Heart right ventricle (tissue), 16 donors: ENCODE measurements at places on chromosomes 2 and 18.

GRCh38 chr2:25548601-25549000 lies 124.8 kb downstream of the DTNB start:
- DNase-seq = no peak

DNA sequence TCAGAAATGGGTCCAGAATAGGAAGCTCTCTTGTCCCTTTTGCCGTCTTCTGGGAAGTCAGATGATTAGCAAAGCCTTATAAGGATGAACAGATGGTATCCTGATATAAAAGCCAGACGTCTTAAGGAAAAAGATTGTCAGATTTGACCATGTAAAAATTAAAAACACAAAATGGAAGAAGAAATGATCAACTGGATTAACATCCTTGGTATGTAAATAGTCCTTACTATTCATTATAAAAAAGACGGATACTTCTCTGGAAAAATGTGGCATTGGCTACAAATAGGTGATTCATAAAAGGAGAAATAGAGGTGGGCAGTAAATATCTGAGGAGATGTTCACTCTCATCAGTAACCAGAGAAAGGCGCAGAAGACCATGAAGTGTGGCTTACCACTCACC lies 33.7 kb upstream of the SCLY start:
- DNase-seq = no peak

GRCh38 chr2:169362118-169362893 lies at the start of gene LRP2:
Gene LRP2, minus strand, starts transcription at chr2:169362534. Its CDS starts 135 bp downstream, at chr2:169362399.
- no peak for DNase-seq

- no peak for DNase-seq
Measured at GRCh38 chr18:36441426-36442240, 144.1 kb downstream of the FHOD3 start.

- DNase-seq = no peak
Measured at GRCh38 chr2:36355890-36356297, 316 bp downstream of the CRIM1 start.

DNA sequence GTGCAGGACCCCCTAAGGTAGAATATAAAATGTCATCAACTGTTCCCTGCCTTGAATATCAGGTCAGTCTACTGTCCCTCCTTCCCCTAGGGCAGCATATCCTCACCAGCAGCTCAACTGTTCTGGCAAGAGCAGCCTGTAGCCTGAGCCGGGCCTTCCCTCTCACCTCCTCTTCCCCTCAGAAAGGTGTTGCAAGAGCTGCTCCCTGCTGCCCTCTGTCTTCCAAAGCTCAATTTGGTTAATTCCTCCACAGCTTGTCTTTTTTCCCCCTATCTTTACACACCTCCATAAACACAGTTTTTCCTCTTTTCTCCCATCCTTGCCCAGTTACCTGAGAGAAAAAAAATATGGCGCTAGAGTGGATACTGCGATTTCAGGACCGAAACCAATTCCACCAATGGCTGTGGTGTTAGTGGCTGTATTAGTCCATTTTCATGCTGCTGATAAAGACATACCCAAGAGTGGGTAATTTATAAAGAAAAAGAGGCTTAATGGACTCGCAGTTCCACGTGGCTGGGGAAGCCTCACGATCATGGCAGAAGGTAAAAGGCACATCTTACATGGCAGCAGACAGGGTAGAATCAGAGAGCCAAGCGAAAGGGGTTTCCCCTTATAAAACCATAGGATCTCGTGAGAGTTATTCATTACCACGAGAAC lies 184.7 kb downstream of the MREG start:
- peak; percentile 32 for DNase-seq

GRCh38 chr2:28163627-28164279 lies 228.9 kb upstream of the FOSL2 start:
- DNase-seq = no peak

- DNase-seq = no peak
Measured at GRCh38 chr2:239752951-239753350, 272.2 kb downstream of the NDUFA10 start.

GRCh38 chr2:191728750-191729624 lies 51.1 kb downstream of the NABP1 start:
- no peak for DNase-seq

- no peak for DNase-seq
Measured at GRCh38 chr18:2313332-2313731, 258.0 kb downstream of the METTL4 start.

DNA sequence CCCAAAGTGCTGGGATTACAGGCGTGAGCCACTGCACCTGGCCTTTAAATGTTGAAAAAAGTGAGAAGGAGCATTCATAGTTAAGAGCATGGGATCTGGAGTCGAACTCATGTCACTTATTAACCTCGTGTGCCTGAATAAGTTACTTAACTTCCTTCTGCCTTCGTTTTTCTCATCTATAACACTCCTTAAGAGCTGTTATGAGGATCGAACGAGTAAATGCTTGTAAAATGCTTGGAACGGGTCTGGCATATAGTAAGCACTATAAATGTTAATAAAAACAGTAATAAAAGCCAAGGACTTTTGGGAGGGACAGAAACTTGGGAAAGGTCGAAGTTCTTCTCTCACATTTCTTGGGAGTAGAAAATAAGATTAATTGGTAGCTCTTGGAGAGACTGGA lies 40.8 kb downstream of the RAB10 start:
- no peak for DNase-seq

DNA sequence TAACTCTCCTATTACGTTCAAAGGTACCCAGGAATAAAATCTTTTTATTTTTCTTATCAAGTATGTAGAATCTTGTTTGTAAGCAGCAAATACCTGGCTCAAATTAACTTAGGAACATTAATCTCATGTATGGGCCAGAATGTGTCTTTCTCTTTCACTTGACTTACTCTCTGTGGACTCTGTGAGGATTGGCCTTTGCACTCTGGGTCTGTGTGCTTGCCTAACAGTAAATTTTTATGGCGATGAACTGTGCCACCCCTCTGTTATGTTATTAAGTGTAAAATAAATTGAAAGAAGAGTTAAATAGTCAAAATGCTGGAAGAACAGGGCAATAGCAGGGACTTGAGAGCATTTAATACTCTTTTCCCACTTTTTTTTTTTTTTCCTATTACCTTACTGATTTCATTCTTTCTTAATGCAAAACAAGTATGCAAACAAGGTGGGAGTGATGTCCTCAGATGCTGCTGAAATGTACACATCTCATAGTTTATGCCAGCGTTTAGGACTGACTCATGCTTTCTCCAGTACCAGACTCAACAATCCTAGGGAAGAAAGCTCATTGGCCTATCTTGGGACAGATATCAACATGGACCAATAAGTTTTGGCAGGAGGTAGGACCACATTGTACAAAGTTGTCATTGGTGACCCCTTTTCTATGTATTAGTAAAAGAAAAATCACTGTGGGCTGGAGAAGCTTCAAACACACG lies 25.5 kb downstream of the LYPD6 start:
- DNase-seq = no peak

GRCh38 chr2:31523871-31524492 lies 56.8 kb downstream of the SRD5A2 start:
- DNase-seq = no peak

GRCh38 chr2:189037518-189037917 lies 63.3 kb downstream of the COL3A1 start:
- DNase-seq = no peak

GRCh38 chr2:101440127-101440738 lies 34.7 kb downstream of the RFX8 start:
- DNase-seq = peak; percentile 54
